ENCODE measurements at places on chromosomes 7 and 10.
A peak's percentile ranks its signal among the peaks of the same experiment; 100 is the strongest.

DNA sequence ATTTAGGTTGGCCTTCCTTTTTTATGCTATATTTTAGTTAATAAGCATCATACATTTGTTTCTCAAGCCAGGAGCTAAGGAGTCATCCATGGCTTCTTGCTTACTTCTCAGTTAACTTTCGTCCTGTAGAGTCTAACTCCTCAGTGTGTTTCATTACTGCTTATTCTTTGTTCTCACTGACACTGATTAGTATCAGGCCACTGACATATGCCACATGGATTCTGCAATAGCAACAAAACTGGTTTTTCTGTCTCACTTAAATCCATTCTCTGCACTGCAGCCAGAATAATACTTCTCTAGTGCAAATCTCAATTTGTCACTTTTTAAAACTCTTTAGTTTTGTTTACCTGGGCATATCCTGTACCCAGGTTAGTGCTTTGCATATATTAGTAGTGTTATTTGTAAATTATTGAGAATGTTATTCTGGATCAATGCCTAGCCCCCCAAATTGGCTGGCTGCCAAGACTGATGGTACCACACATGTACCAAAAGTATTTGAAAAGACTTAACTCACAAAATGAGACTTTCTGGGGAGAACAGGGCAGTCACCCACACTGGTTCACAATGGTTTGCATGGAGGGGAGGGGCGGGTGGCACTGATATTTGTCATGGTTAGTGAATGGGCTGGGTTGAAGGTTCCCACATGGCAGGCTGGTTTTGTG, 79.1 kb downstream of the CCSER2 start:
- no peak for DNase-seq

- no peak for DNase-seq
Measured at GRCh38 chr7:39709768-39710311, 86.5 kb downstream of the RALA start.

GRCh38 chr7:92699560-92699959, 109.4 kb upstream of the FAM133B start:
- no peak for DNase-seq

DNA sequence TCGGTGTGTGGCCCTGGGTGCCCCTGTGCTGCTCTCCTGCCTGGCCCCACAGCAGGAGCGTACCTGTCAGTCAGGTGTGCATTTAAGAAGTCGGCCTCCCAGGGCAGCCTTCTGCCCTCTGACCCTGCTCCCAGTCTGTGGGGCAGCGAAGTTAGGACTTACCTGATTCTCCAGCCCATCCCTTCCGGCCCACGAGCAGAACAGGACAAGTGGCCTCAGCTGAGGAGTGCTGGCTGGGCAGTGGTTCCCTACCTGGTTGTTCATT, 24.7 kb downstream of the CTBP2 start:
- DNase-seq = no peak

GRCh38 chr7:156639426-156640256, 933 bp upstream of the RNF32 start:
- DNase-seq = no peak

- DNase-seq = no peak
Measured at GRCh38 chr10:122248356-122249302, 22.5 kb upstream of the BTBD16 start.

DNA sequence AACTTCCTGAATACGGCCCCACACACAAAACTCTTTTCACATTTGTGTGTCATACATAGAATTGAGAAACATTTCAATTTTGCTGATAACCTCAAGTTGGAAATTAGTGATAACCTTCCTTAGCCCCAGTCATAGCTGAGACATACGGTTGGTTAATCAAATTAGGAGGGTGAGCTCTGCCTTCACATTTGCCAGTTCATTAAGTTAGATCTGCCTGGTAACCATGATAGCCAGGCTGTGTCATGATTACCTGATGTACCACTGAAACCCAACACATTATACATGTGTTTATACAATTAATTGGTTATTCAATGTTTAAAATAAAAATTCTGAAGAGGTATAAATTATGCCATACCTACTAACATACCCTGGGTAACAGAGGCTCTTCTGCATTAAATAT, 60.8 kb upstream of the RAB11FIP2 start:
- no peak for DNase-seq

GRCh38 chr7:14457568-14458453, 444.7 kb downstream of the DGKB start:
- no peak for DNase-seq

DNA sequence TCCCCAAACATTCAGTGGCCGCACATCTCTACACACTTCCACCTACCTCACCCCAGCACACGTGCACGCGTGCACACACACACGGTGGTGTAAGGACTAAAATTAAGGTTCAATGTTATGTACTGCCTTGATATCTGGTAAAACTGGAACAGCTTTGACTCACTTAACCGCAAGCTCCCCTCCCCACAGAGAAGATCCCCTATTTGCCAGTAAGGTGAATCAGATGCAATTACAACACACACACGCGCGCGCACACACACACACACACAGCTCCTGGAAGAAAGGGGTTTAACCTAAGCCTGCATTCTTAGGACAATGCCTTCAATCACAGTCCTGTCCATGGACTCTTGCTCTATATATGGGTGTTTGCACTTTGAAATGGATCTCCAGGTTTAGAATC, 25.5 kb upstream of the VPS41 start:
- no peak for DNase-seq

GRCh38 chr10:12448729-12449391, 99.5 kb downstream of the CAMK1D start:
- peak; percentile 58 for DNase-seq

DNA sequence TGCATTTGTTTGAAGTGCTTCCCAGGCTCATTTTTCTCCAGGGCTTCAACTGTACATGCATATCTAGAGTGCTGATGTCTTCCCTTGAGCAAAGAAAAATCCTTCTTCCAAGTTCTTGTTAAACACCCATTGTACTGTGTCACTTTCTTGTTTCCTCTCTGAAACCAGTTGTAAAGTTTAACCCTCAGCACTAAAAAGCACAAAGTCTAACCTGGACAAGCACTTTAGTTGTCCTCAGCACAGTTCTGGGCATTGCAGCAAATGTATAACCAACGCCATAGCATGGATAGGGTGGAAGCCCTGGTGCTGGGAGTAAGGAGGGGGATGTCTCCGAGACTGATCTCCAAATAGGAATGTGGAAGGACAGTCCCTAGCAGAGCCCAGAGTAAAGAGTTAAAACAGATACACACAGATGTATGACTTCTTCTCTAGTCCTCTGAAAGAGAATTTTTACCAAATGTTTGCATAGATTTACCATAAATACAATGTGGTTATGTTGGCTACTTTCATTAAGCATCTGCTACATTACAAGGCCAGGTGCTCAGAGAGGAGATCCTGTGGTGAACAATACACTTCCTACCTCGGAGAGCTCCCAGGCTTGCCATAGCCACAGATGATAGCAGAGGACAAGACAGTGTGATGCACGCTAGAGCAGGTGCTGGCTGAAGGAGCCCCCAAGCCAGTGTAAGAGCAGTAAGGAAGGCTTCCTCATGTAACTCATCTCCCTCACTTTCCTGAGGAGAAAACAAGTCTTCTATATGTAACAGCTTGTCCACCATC, 57.0 kb downstream of the DNAJC12 start:
- no peak for DNase-seq

DNA sequence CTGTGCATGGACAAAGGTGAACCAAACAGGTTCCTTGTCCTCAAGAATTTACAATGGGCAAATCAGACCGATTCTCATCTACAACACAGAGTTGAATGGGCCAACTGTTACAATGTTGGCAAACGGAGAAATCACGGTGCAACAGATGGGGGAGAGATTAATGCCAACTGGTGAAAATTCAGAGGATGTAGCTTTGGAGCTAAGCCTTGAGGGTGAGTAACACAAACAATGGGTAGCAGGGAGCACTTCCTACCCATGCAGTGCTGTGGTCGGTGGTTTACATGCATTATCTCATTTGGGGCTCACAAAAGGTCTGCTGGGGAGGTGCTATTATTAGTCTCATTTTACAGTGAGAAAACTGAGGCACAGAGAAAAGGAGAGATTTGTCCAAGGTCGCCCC, 902 bp upstream of the NFE2L3 start:
- DNase-seq = no peak

DNA sequence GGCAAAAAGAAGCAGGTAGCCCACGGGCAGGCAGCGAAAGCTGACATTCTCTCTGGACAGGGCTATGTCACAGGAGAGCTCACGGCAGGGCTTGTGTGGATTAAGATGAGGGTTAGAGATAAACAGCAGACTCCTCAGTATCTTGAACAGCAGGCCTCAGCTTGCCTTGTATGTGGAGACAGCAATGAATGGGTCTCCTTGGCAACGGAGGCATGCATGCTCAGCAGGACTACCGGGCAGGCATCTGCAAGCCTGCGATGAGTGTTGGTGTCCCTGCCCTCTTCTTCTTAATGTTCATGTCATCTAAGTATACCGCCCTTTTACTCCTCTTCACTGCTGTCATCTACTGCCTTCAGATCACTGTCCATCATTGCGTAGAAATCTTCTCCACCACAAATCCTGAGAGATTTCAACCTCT, 81.9 kb upstream of the C1GALT1 start:
- DNase-seq = no peak

GRCh38 chr10:35017608-35018007, 72.5 kb downstream of the CUL2 start:
- peak; percentile 71 for DNase-seq

DNA sequence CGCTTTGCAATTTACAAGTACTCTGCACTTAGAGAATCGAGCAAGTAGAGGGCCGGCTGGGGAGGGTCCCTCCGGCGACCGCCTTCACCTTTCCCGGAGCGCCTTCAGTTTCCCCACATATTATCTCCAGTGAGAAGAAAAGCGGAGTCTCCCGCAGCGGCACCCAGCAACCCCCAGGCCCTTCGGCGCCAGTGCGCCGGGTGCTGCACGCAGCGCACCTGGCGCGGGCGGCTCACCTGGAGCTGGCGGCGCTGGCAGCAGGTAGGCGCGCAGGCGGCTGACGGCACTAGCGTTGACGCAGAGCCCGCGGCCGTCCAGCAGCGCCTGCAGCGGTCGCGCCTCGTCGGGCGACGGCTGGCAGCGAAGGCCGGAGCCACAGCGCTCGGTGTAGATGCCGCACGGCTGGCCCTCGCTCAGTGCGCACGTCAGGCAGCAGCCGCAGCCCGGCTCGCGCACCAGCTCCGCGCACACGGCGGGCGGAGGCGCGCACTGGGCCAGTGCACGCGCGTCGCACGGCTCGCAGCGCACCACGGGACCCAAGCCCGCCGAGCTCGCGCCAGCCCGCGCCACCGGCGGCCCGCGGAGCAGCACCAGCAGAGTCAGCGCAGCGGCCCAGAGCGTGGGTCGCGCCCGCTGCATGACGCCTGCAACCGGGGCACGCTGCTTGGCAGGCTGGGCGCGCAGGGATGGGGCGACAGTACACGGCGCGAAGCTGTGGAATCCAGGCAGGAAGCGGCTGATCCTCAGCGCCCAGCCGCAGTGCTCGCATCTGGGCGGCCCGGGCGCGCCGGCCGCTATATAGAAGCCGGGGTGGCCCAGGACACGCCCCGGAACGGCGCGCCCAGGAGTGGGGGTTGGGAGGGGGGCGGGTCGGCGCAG, at the start of gene IGFBP3:
Gene IGFBP3 (minus strand): TSS at position 771 of the 879 bp plus-strand sequence. CDS start 132 bp downstream, at position 639.
- no peak for DNase-seq

DNA sequence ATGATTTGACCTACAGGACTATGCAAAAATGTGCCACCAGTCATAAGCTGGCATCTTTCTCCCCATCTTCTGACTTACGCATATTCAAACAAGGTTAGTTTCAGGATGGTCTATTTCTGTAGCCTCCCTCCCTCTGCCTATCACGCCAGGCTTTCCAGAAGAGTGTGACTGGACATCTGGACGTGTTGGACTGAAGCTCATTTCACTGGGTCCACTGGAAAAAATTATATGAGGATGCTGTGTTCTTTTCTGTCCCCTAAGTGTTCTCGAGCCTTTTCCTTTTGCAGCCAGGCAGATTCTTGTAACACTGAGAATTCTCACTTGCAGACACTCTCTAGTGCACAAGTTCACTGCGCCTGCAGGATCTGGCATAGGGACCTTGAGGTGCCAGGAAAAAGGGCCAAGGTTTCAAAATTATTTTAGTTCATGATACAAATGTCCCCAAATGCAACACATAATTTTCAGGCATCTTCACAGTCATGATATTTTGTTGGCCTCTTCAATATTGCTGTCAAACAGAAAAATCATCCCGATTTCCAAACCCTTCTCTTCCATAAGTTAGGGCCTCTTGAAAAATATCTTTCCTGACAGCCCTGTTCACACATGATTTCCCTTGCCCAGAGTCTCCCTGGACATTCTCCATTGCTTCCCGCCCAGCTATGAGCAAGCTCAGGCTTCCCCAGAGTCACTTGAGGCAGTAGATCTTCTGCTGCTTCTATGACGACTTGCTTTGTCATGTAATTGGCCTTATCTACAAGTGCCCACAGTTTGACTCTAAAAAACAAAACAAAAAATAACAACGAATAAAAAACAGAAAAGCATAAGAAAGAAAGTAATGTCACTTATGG, 170.4 kb downstream of the BMPER start:
- no peak for DNase-seq

DNA sequence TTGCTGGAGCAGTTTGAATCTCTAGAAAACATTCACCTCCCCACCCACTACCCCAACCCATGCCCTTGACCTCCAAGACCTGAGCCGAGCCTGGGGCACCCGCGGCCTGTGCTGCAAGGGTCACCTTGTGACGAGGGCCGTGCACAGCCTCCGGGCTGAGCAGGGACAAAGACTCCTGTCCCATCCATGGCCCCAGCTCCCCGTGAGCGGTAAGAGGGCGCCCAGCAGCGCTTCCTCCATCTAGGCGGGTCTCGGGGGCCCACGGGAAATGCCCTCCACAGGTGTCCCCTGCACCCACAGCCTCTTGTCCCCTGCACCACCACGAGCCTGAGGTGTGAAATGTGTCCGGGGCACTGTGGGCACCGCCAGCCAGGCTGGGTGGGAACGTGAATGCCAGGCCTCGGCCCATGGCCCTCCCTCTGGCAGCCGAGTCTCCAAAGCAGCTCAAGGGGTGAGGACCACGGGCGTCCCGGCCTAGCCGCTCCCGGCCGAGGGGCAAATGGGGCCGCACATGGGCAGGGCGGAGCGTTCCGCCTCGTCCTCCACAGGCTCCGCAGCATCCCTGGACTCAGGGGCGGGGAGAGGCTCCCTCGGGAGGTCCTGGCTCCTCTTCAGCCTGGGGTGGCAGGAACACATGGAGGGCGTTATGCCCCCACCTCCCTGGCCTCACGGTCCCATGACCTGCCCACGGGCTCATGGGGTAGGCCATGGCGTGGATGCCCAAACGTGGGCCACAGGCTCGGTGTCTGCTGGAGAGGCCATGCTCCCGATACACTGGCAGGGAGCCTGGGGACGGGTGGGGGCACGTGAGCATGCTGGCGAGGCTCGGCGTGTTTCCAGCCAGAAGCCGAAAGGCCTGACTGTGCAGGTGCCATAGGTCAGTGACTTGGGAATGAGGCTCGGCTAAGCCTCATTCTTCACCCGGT, 21.1 kb downstream of the DPYSL4 start:
- DNase-seq = no peak

- DNase-seq = no peak
Measured at GRCh38 chr7:31603046-31603445, 84.0 kb upstream of the PPP1R17 start.

DNA sequence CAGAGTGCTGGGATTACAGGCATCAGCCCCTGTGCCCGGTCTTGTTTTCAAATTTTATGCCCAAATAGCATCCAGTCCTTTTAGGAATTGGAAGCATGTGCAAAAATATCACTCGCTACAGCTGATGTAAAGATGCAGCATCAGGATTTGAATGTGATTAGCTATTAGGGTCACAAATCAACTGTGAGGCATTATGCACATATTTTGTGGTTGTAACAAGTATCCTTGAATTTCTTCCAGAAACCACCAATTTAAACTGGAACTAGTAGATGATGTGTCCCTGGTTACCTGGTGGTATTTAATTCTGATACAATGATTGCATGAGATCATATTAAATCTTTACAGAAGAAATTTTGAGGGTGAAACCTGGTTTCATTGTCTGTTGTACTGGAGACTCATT, 41.0 kb upstream of the ITGA8 start:
- no peak for DNase-seq

Data from T-helper 2 cell (primary cell).